Common myeloid progenitor, CD34-positive (primary cell): ENCODE measurements at places on chromosomes 6 and 20.

- DNase-seq = no peak
Observed at GRCh38 chr20:44759595-44759994, 13.9 kb downstream of the KCNK15 start.

- DNase-seq = no peak
Observed at GRCh38 chr20:11852811-11853210, 64.9 kb upstream of the BTBD3 start.

- no peak for DNase-seq
Observed at GRCh38 chr20:11761497-11761896, 156.2 kb upstream of the BTBD3 start.

GRCh38 chr6:92688342-92688741 lies 731.0 kb downstream of the EPHA7 start:
- DNase-seq = no peak

DNA sequence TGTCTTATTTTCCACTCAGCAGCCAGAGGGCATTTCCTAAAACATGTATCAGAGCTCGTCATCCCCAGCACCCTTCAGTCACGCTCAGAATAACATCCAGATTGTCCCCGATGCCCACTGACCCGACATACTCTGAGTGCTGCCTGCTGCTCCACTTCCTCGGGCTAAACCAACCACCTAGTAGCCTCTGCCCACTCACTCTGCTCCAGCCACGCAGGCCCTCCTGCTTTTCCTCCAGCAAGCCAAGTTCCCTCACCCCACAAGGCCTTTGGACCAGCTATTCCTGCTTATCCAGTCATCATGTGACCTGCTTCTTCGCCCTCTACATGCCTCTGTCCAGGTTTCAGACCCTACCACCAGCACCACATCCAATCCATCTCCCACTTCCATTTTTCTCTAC lies 454.2 kb downstream of the CD83 start:
- no peak for DNase-seq

GRCh38 chr20:35629427-35630145 lies 14.0 kb downstream of the SPAG4 start:
- no peak for DNase-seq

GRCh38 chr20:22402550-22402949 lies 181.8 kb downstream of the FOXA2 start:
- DNase-seq = no peak

GRCh38 chr6:11613858-11614257 lies 76.3 kb downstream of the TMEM170B start:
- no peak for DNase-seq

DNA sequence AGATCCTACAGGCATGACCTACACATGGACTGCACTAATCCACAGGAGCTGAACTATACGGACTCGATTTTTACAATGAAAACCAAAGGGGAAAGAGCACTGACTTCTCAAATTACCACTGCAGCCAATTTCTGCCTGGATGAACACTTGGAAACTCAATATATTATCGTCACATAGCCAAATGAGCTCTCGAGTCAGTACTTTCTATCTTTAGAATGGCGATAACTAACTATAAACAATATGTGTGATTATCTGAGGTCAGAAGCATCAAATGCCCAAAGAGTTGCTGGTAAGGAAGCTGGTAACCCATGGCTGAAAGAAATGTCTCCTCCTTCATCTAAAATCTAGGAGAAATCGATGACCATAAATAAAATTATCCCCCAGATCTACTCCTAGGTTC lies 86.7 kb downstream of the KIF16B start:
- no peak for DNase-seq

GRCh38 chr6:162442687-162443086 lies 284.9 kb downstream of the PRKN start:
- DNase-seq = peak; percentile 2

GRCh38 chr6:17740559-17741220 lies 34.0 kb upstream of the NUP153 start:
- DNase-seq = no peak

DNA sequence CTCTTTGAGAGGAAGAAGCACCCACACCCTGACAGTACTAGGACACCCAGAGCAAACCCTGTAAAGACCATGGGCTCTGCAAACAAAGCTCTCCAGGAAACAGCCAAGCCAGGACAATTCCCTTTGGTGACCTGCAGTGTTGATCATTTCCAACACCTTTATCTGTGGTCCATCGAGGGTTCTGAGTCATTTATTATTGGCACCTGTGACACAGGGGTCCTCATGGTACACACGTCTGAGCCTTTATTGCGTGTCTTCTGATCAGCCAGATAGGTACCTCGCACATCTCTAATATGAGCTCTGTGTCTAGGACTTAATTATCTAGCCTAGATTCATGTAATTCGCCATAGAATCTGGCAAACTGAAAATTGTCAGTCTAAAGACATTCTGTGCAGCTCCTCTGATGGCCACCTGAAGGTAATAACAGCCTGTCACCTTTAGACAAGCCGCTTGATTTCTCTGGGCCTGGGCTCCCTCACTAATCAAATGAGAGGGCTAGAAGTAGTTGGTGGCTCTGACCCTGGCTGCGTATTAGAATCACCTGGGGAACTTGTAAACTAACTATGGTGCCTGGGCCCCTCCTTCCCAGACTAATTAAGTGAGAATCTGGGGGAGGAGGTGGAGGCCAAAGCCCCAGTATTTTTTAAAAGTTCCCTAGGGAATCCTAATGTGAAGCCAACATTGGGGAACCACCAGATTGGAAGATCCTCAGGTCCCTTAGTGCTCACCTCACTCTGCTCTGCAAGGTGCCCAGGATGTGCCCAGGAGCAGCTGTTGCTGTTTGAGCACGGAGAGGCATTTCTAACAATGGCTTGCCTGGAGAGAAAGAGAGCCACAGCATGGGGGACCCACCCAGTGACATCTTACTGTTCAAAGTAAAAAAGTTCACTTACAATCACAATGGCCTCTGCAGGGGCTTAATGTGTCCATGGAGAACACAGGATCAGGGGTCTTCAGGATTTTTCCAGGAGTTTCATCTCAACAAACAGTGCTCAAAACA lies 122.0 kb upstream of the ARID1B start:
- no peak for DNase-seq

- no peak for DNase-seq
Observed at GRCh38 chr20:22020201-22020600, 314.7 kb downstream of the PAX1 start.

DNA sequence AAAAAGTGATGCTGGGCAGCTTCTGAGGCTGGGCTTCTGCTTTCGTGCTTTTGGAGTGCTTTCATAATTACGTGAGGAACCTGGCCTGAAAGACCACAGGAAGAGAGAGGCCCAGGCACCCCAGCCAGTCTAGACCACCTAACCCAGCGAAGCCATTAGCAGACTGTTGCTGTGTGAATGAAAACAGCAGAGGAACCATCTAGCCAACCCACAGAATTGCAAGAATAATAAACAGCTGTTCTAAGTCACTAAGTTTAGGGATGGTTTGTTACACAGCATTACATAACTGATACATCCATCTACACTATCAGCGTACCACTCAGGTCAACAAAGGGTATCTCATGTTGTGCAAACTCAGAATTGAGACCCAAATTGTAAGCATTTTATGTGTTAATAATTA lies 34.5 kb downstream of the FGD2 start:
- no peak for DNase-seq

DNA sequence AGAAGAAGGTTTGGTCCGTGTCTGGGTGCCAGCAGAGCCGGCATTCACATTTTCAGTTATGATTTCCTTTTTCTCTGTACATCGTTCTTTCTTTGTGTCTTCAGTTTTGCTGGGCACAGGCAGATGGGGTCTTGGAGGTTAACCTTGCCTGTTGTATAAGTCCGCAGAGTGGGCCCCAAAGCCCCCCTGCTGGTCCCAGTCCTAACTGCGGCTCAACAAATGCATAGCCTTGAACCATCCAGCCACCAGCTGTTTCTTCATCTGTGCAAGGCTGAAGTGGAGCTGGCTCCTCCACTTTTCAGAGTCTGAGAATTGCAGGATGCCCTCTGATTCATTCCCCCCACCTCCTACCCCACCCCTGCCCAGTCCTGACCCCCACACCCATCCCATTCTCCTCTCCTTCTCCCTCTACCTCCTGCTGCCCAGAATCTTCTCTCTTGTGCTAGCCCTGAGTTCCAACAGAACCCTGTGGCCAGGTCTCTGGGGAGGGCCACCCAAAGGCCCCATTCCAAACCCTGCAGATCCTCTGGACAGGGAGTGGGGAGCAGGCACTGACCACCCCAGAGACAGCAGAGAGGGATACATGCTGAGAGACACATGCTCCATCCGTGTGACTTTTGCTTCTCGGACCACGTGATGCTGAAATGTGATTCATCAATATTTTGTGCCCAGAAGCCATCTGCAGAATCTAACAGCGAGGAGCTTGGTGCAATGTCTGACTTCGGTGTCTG lies 386.5 kb upstream of the SULF2 start:
- DNase-seq = no peak
